ENCODE measurements at places on chromosomes 2 and 18. TPM values are rescaled to one million over a fixed set of nuclear protein-coding genes. Genes with fewer than 3 reads are reported as not detected.

Gene GALNT3
- total RNA-seq: 4.5 TPM

Gene GRHL1
- total RNA-seq: 0.86 TPM

Gene CD207
- not detected for total RNA-seq

Gene TWIST2
- not detected for total RNA-seq

Gene TTR
- not detected for total RNA-seq

Gene PNPT1
- 12.8 TPM for total RNA-seq

Gene CYP27C1
- not detected for total RNA-seq

Gene TXNDC2
- not detected for total RNA-seq

Gene CNGA3
- not detected for total RNA-seq

Gene UGT1A10
- total RNA-seq: not detected

Gene VWA3B
- total RNA-seq: not detected

Gene LRRFIP1
- 127 TPM for total RNA-seq

Gene STK39
- total RNA-seq: 9.6 TPM

Gene CD302
- 0.64 TPM for total RNA-seq

Gene CCDC74B
- total RNA-seq: 0.27 TPM

Gene COL4A3
- total RNA-seq: 0.27 TPM

Gene SLC4A5
- total RNA-seq: 5.7 TPM

Gene SERPINB13
- not detected for total RNA-seq

Gene ATP6V1B1
- not detected for total RNA-seq

Gene ZBTB7C
- not detected for total RNA-seq

Gene IL1R2
- not detected for total RNA-seq

Gene CHST10
- 6.0 TPM for total RNA-seq

Gene ELOA2
- not detected for total RNA-seq

Gene TUBA4B
- total RNA-seq: not detected

Gene ADD2
- 3.0 TPM for total RNA-seq

Gene SLC1A4
- 4.2 TPM for total RNA-seq

Gene SPP2
- not detected for total RNA-seq

Gene LAMA3
- not detected for total RNA-seq

Gene FAM237A
- not detected for total RNA-seq

Gene NETO1
- total RNA-seq: not detected
